ENCODE measurements at places on chromosomes 5 and 9.
A peak's percentile ranks its signal among the peaks of the same experiment; 100 is the strongest.

DNA sequence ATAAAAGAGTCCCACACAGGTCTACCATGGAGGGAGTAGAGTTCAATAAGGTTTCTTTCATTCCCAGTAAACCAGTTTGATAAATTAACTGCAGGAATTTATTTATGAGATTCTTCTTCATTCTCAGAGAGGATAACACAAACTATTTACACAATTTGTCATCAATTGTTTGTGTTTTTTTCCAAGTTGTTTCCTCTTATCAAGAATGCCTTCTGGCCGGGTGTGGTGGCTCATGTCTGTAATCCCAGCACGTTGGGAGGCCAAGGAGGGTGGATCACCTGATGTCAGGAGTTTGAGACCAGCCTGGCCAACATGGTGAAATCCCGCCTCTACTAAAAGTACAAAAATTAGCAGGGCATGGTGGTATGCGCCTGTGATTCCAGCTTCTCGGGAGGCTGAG, 216.7 kb downstream of the MLLT3 start:
- DNase-seq, result no peak

GRCh38 chr5:132812781-132813598, at the start of gene SOWAHA:
SOWAHA (plus strand) TSS chr5:132813302; CDS start chr5:132813622, 320 bp downstream.
- no peak for DNase-seq

GRCh38 chr9:122051351-122052321, 41.5 kb downstream of the TTLL11 start:
- no peak for DNase-seq

DNA sequence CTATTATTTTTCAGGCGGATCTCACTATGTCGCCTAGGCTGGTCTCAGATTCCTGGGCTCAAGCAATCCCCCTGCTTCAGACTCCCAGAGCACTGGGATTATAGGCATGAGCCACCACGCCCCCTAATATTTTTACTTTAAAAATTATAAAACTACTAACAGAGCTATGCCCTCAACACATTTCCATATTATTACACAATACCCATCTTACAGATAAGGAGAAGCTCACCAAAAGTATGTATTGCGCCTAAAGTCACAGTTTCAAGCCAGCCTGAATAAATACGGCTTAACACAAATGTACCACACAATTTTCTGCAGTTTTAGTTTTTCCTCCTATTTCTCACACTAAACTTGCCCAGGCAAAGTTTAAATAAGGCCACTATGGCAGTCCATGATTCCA, 9.9 kb upstream of the HAVCR1 start:
- no peak for DNase-seq

GRCh38 chr9:110641293-110641692, 27.3 kb upstream of the MUSK start:
- no peak for DNase-seq

- DNase-seq, result no peak
Observed at GRCh38 chr9:22244139-22245011, 202.2 kb upstream of the DMRTA1 start.

- DNase-seq, result no peak
Observed at GRCh38 chr5:105101577-105101976, 1539.0 kb upstream of the NUDT12 start.

DNA sequence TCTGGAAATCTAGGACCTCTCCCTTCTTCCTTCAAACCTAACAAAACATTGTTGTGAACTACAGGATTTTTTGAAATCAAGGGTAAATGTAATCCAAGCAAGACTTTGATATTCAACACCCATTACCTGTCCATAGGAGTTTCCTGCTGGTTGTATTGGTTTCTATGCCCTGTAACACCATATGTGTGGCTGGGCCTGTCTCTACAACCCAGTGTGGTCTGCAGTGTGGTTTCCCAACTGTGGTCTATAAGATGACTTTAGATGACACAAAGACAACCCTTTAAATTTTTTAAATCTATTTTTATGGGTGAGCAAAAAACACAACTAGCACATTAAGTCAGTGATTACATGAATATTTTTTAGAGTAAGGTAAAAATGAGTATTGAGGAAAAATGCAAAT, 93.1 kb downstream of the SMIM15 start:
- no peak for DNase-seq

GRCh38 chr5:127967323-127967982, 116.1 kb upstream of the SLC12A2 start:
- no peak for DNase-seq

GRCh38 chr9:132637801-132638200, 32.0 kb downstream of the DDX31 start:
- DNase-seq, result no peak

DNA sequence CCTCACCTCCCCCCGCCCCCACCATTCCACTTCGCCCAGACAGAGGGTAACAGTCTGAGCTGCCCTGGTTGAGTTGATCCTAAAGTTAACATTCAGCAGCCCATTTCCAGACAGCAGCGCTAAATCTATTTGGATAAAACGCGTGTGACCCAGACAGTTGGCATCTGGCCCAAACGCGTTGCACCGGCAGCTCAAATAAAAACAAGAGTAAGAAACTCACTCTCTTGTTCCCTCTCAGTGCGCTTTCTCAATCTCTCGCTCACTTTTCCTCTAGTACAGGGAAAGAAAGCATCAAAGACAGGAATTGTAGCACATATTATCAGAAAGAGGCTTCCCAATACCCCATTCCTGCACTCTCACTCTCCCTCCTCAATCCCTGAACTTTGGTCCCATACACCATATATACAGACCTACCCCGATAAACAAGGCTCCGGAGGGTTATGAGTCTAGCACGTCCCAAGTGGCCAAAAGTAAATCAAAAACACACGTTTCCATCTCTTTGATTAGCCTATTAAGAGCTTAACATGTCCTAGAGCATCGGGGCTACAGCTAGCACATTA, 1.3 kb downstream of the ADAMTS6 start:
- DNase-seq, result peak; percentile 28

- no peak for DNase-seq
Observed at GRCh38 chr5:24068524-24068923, 561.1 kb downstream of the PRDM9 start.

- DNase-seq, result no peak
Observed at GRCh38 chr9:138015021-138015829, 137.6 kb downstream of the CACNA1B start.

GRCh38 chr9:126652140-126652582, 38.4 kb downstream of the LMX1B start:
- DNase-seq, result no peak

GRCh38 chr5:135324160-135324559, 74.9 kb downstream of the MACROH2A1 start:
- no peak for DNase-seq

DNA sequence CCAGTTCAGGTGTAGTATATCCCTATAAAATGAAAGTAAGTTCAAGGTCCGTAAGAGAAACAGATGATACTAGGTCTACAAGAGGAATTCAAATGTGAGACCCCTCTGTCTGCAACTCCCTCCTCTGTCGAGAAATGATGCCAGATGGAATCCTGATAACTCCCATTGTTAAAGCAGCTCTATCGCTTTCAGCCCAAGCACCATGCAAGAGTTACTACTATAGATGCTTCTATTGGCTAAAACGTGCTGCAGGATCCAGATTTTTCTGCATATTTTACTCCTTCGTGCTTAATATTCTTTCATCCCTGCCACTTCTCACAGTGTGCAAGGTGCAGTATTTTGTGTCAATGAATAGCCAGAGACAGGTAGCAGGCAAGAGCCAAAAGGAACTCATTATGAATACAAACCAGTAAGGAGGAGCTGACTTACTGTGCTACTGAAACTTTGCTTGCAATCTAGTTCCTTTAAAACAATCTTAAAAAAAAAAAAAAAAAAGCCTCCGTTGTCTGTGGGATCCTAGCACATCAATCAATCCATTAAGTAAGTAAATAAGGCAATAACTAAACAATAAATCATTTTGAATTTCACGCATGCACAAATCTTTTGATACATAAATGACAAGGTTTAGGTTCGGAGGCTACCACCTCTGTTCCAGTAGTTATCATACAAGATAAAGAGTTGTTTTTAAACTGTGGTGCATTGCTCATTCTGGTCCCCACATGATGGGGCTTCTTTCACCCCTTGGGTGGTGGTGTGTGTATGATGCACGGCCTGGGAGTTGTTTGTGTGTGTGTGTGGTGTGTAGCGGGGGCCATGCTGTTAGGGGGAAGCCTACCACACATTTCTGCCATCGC, 151.1 kb upstream of the MPDZ start:
- no peak for DNase-seq

DNA sequence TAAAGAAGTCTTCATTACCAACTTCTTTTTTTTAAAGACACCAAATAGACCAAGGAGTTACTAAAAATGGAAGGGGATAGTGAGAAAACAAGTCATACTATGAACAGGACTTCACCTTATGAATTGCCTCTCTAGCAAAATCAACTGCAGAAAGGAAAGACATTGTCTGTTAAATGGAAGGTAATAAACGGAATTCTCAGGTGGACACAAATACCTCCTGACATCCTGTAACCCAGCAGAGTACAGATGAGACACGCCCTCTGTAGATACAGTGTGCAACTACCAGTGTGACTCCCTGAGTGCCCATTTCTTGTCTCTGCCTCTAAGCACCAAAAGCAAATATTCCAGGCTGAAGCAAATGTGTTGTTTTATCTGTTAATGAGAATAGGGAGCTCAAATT, 12.2 kb upstream of the PLPP1 start:
- DNase-seq, result no peak

DNA sequence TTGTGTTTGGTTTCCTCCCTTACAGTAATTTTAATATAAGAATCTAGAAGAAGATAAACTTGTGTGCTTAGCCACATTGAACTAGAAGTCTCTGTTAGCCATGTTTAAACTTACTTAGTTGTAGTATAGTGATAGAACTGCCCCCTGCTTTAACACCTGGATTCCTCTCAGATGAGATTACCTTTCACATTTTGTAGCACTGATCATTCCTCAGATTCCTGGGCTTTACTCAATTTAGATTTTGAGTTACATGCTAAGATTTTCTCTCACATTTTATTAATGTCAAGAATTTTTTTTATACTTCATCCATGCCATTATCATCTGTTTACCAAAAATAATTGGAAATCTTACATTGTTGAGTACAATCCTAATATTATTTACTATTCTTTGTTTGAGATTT, 70.5 kb downstream of the GPBP1 start:
- no peak for DNase-seq

GRCh38 chr5:107558823-107559375, 111.8 kb downstream of the EFNA5 start:
- no peak for DNase-seq

DNA sequence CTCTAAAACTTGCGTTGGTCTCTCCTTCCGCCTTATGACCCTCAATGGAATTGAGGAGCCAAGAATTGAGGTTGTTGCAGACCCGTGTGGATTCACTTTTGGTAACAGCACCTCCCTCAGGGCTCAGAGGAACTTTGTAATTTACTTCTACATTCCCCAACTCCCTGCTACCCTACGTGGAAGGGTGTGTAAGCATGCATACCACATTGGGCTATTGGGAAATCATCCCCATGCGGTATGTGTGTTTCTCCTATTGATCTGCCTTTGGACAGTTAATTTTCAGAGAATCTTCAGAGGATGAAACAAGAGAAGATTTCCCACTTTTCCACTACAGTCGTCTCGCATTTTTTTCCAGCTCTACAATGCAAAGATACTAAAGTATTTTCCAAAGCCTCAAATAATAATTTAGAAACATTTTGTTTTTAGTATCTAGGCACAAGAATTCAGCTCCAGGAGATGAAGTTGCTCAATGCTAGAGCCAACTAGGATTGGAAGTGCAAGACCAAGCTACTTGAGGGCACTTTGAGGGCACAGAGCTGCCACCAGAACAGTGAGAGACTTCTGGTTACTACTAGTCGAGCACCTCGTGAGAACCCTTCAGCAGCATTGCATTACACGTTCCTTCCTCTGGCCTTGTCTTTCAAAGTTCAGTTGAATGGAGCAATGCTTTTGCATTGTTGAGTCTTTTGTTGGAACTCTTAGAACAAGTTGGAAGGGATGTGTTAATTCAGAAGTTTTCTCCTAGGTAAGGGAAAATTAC, 3.4 kb downstream of the C1QTNF3 start:
- no peak for DNase-seq

- no peak for DNase-seq
Observed at GRCh38 chr5:64331597-64332277, 166.1 kb downstream of the RNF180 start.

GRCh38 chr9:115672477-115673316, 480.9 kb upstream of the PAPPA start:
- no peak for DNase-seq

GRCh38 chr9:126671381-126671831, 57.7 kb downstream of the LMX1B start:
- DNase-seq, result no peak

GRCh38 chr9:95626885-95627558, 110.3 kb upstream of the PTCH1 start:
- no peak for DNase-seq

DNA sequence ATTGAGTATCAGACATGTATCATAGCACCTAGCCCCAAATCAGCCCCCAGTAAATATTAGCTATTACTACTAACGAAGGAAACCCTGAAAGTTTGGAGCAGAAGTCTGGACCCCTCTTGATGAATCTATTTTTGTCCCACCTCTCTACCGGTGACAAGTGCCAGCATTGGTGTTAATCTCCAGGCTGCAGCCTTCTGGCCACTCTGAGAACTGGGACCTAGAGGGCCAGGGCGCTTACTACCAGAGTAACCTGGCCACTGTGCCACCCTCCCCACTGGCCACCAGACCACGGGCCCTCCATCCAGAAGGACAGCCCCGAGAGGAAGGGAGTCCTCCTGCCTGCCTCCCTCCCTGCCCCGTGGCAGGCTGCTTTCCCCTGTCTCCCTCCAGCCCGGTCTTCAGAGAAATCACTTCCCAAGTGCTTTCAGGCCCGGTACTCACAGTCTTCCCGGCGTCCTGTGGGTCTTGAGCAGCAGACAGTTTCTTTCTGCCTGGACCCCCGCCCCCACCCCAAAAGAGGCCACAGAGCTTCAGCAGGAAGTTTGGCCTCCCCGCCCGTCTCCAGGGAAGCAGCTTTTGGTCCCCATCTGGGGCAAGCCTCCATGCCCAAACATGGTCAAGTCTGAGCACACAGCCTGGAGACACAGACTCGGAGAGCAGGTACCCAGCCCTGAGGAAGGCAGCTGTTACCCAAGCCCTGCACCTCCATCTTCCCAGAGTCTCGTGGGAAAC, at the start of gene KCNMB1:
Gene KCNMB1, minus strand, starts transcription at position 550 of the 732 bp plus-strand sequence. CDS start 3,920 bp downstream, outside the sequence.
- no peak for DNase-seq

DNA sequence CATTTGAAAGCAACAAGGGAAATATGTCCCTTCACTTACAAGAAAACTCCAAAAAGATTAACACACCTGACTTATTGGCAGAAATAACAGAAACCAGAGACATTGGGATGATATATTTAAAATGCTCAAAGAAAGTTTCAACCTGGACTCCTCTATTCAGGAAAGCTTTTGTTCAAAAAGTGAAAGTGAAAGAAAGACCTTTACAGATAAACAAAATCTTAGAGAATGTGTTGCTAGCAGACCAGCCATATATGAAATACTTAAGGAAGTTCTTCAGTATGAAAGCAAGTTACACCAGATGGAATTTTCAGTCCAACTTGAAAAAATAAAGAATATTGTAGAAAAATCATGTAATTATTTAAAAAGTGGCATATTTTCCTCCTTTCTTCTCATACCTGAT, 1075.1 kb downstream of the NR2F1-AS1 start:
- DNase-seq, result no peak

- no peak for DNase-seq
Observed at GRCh38 chr9:94168203-94169000, 84.1 kb downstream of the PTPDC1 start.
